Osteoblast (primary cell): ENCODE measurements at places on chromosomes 13 and 19.

- no peak for DNase-seq
- no peak overlapping the region for H3K27ac ChIP-seq
- H3K4me3 ChIP-seq = no peak overlapping the region
- no peaks in the 10 kb centered on the region for H3K27me3 ChIP-seq
- no peaks in the 10 kb centered on the region for H3K4me1 ChIP-seq
Measured at GRCh38 chr13:93180356-93180969, 46.1 kb upstream of the GPC6 start.

GRCh38 chr19:49120325-49120683 lies 960 bp downstream of the PPFIA3 start:
- no peaks in the 10 kb centered on the region for H3K36me3 ChIP-seq
- no peak overlapping the region for H3K4me3 ChIP-seq
- peaks cover 11% of the 10 kb centered on the region for H3K27me3 ChIP-seq
- DNase-seq = peak; percentile 58

- H3K27me3 ChIP-seq = no peaks in the 10 kb centered on the region
- DNase-seq = no peak
- peaks cover 47% of the 10 kb centered on the region for H3K36me3 ChIP-seq
- H3K27ac ChIP-seq = peak overlapping the region; percentile 27
- H3K4me3 ChIP-seq = peak overlapping the region; percentile 96
Measured at GRCh38 chr19:49490287-49491029, 3.0 kb downstream of the RPL13A start.

- H3K4me3 ChIP-seq = peak overlapping the region; percentile 98
- H3K4me1 ChIP-seq = peaks cover 11% of the 10 kb centered on the region
- H3K36me3 ChIP-seq = peaks cover 3% of the 10 kb centered on the region
Measured at GRCh38 chr13:78659732-78660494, 958 bp upstream of the OBI1 start.

DNA sequence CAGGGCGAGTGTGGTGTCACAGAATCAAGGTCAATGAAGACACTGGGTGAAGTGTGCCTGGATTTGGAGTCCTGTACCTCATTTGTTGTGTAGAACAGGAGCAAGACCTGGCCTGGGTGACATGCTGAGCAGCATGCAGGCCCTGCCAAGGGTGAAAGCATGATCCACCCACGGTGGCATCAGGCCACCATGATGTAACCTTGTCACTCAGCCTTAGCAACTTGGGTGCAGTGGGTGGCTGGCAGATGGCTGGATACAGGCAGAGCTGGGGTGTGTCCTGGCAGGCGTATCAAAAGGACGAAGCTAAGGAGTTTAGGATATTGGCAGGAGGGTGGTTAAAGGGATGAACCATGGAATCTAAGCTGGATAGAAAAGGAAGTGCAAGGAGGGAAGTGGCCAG lies 10.3 kb downstream of the THSD1 start:
- no peaks in the 10 kb centered on the region for H3K27me3 ChIP-seq
- no peak for DNase-seq
- H3K36me3 ChIP-seq = peaks cover 13% of the 10 kb centered on the region
- no peak overlapping the region for H3K27ac ChIP-seq
- H3K4me3 ChIP-seq = no peak overlapping the region

GRCh38 chr13:46345398-46345797 lies 41.7 kb downstream of the RUBCNL start:
- H3K27ac ChIP-seq = no peak overlapping the region
- H3K36me3 ChIP-seq = no peaks in the 10 kb centered on the region
- DNase-seq = no peak
- peaks cover 15% of the 10 kb centered on the region for H3K4me1 ChIP-seq
- H3K27me3 ChIP-seq = no peaks in the 10 kb centered on the region

GRCh38 chr13:24741791-24742190 lies 22.2 kb upstream of the RNF17 start:
- no peaks in the 10 kb centered on the region for H3K36me3 ChIP-seq
- H3K4me1 ChIP-seq = no peaks in the 10 kb centered on the region
- H3K27me3 ChIP-seq = peaks cover 5% of the 10 kb centered on the region
- no peak overlapping the region for H3K27ac ChIP-seq
- H3K4me3 ChIP-seq = no peak overlapping the region

- no peaks in the 10 kb centered on the region for H3K27me3 ChIP-seq
- peak; percentile 35 for DNase-seq
- no peak overlapping the region for H3K27ac ChIP-seq
Measured at GRCh38 chr19:53388168-53388567, 6.8 kb upstream of the ZNF765 start.

GRCh38 chr13:91767651-91768050 lies 369.2 kb downstream of the GPC5 start:
- no peaks in the 10 kb centered on the region for H3K27me3 ChIP-seq
- H3K4me3 ChIP-seq = no peak overlapping the region
- no peaks in the 10 kb centered on the region for H3K4me1 ChIP-seq
- DNase-seq = no peak
- no peak overlapping the region for H3K27ac ChIP-seq
- no peaks in the 10 kb centered on the region for H3K36me3 ChIP-seq

DNA sequence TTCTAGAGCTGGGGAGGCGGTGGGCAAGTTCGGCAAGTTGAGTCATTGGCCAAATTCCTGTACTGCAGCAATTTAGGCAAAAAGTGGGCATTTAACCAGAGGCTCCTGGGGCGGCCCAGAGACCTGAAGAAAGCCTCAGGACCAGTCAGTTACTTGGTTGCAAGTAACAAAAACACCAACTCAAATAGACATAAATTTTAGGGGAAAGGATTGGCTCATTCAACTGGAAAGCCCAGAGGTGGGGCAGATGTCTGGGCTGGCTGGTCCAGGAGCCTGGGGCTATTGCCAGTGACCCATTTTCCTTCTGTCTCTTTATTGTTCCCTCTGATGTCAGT lies 97.1 kb downstream of the SIPA1L3 start:
- H3K4me1 ChIP-seq = peaks cover 46% of the 10 kb centered on the region
- H3K27me3 ChIP-seq = no peaks in the 10 kb centered on the region
- no peak for DNase-seq
- H3K4me3 ChIP-seq = peak overlapping the region; percentile 59

DNA sequence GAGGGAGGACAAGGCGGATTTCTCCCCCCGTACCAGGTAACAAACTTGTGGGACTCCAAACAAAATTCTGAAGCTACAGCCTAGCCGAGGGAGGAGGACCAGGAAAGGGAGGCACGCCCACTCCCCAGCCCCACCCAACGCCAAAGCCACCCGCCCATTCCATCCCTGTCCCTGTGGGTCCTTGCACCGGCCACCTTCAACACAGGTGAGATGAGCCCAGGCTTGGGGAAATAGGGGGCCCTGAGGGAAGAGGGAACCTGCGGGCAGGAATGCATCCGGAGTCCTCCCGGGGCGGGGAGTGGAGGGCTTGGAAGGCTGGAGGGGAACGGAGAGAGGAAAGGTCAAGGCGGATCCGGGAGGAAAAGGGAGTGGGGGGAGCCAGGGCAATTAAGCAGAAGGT lies at the start of gene BEST2:
Gene BEST2 (plus strand): TSS at position 157 of the 400 bp plus-strand sequence. CDS start 802 bp downstream, outside the sequence.
- H3K27me3 ChIP-seq = peaks cover 22% of the 10 kb centered on the region
- no peak within 1 kb of the TSS for H3K4me3 ChIP-seq
- peak; percentile 76 for DNase-seq
- H3K27ac ChIP-seq = no peak within 1 kb of the TSS
- peaks cover 14% of the 10 kb centered on the region for H3K4me1 ChIP-seq

GRCh38 chr19:17579661-17580244 lies 24.3 kb downstream of the COLGALT1 start:
- no peaks in the 10 kb centered on the region for H3K4me1 ChIP-seq
- no peak overlapping the region for H3K4me3 ChIP-seq
- H3K27me3 ChIP-seq = no peaks in the 10 kb centered on the region
- H3K36me3 ChIP-seq = peaks cover 61% of the 10 kb centered on the region
- H3K27ac ChIP-seq = no peak overlapping the region
- peak; percentile 91 for DNase-seq

- H3K4me1 ChIP-seq = peaks cover 47% of the 10 kb centered on the region
- H3K27ac ChIP-seq = peak overlapping the region; percentile 98
- H3K36me3 ChIP-seq = no peaks in the 10 kb centered on the region
- peak; percentile 51 for DNase-seq
- H3K4me3 ChIP-seq = peak overlapping the region; percentile 54
Measured at GRCh38 chr13:51643882-51644281, 59.6 kb downstream of the WDFY2 start.

- DNase-seq = peak; percentile 95
- no peaks in the 10 kb centered on the region for H3K4me1 ChIP-seq
- H3K4me3 ChIP-seq = no peak overlapping the region
- no peaks in the 10 kb centered on the region for H3K36me3 ChIP-seq
Measured at GRCh38 chr19:4352701-4353121, 9.3 kb downstream of the MPND start.

GRCh38 chr13:47858042-47859025 lies 142.7 kb downstream of the SUCLA2 start:
- H3K4me1 ChIP-seq = peaks cover 10% of the 10 kb centered on the region
- no peak overlapping the region for H3K4me3 ChIP-seq
- H3K36me3 ChIP-seq = no peaks in the 10 kb centered on the region

GRCh38 chr13:79404361-79404760 lies 1.7 kb downstream of the RBM26 start:
- H3K27me3 ChIP-seq = no peaks in the 10 kb centered on the region
- no peak for DNase-seq
- peak overlapping the region; percentile 21 for H3K27ac ChIP-seq
- H3K4me1 ChIP-seq = peaks cover 37% of the 10 kb centered on the region
- H3K4me3 ChIP-seq = peak overlapping the region; percentile 80

- no peaks in the 10 kb centered on the region for H3K4me1 ChIP-seq
- H3K27ac ChIP-seq = no peak overlapping the region
- H3K36me3 ChIP-seq = peaks cover 45% of the 10 kb centered on the region
- no peak for DNase-seq
- H3K27me3 ChIP-seq = no peaks in the 10 kb centered on the region
- H3K4me3 ChIP-seq = no peak overlapping the region
Measured at GRCh38 chr19:34490141-34490766, 8.7 kb downstream of the WTIP start.

- no peaks in the 10 kb centered on the region for H3K36me3 ChIP-seq
- H3K4me1 ChIP-seq = peaks cover 18% of the 10 kb centered on the region
- H3K27me3 ChIP-seq = no peaks in the 10 kb centered on the region
- DNase-seq = peak; percentile 41
Measured at GRCh38 chr13:35720290-35720689, 243.8 kb upstream of the MAB21L1 start.

GRCh38 chr13:28792992-28793391 lies 27.1 kb upstream of the MTUS2 start:
- H3K27me3 ChIP-seq = peaks cover 3% of the 10 kb centered on the region
- DNase-seq = peak; percentile 81
- H3K4me3 ChIP-seq = no peak overlapping the region
- H3K27ac ChIP-seq = no peak overlapping the region
- peaks cover 13% of the 10 kb centered on the region for H3K4me1 ChIP-seq

DNA sequence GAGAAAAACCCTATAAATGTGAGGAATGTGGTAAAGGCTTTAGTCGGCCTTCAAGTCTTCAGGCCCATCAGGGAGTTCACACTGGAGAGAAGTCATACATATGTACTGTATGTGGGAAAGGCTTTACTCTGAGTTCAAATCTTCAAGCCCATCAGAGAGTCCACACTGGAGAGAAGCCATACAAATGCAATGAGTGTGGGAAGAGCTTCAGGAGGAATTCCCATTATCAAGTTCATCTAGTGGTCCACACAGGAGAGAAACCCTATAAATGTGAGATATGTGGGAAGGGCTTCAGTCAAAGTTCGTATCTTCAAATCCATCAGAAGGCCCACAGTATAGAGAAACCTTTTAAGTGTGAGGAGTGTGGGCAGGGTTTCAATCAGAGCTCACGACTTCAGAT lies 11.7 kb downstream of the ZNF226 start:
- DNase-seq = no peak
- no peaks in the 10 kb centered on the region for H3K27me3 ChIP-seq
- H3K27ac ChIP-seq = no peak overlapping the region
- peaks cover 54% of the 10 kb centered on the region for H3K36me3 ChIP-seq
- H3K4me1 ChIP-seq = no peaks in the 10 kb centered on the region

DNA sequence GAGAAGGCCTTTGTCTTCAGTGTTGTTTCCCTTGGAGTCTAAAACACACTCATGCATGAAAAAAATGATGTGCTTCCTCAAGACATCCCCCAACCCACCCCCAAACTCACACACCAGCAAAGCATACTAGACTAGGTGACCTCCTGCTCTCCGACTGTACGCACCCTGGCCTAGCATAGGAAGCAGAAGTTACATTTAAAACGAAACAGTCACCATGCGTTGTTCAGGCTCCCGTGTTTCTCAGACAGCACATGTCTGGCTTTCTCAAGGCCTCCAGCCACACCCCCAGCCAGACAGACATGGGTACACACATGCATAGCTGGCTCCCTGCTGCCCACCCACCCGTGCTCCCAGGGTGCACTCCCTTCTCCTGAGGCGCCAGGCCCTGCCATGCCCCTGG lies 28.7 kb upstream of the C1QTNF9 start:
- no peaks in the 10 kb centered on the region for H3K4me1 ChIP-seq
- H3K27me3 ChIP-seq = no peaks in the 10 kb centered on the region
- H3K4me3 ChIP-seq = no peak overlapping the region
- no peak overlapping the region for H3K27ac ChIP-seq

- H3K36me3 ChIP-seq = peaks cover 8% of the 10 kb centered on the region
- peak; percentile 99 for DNase-seq
- peaks cover 28% of the 10 kb centered on the region for H3K4me1 ChIP-seq
- peak overlapping the region; percentile 92 for H3K4me3 ChIP-seq
- H3K27ac ChIP-seq = peak overlapping the region; percentile 100
Measured at GRCh38 chr19:42268142-42268703, 829 bp upstream of the CIC start.

GRCh38 chr13:99911069-99911964 lies 60.2 kb downstream of the ZIC5 start:
- DNase-seq = no peak
- H3K36me3 ChIP-seq = no peaks in the 10 kb centered on the region
- H3K4me1 ChIP-seq = no peaks in the 10 kb centered on the region
- H3K4me3 ChIP-seq = no peak overlapping the region

DNA sequence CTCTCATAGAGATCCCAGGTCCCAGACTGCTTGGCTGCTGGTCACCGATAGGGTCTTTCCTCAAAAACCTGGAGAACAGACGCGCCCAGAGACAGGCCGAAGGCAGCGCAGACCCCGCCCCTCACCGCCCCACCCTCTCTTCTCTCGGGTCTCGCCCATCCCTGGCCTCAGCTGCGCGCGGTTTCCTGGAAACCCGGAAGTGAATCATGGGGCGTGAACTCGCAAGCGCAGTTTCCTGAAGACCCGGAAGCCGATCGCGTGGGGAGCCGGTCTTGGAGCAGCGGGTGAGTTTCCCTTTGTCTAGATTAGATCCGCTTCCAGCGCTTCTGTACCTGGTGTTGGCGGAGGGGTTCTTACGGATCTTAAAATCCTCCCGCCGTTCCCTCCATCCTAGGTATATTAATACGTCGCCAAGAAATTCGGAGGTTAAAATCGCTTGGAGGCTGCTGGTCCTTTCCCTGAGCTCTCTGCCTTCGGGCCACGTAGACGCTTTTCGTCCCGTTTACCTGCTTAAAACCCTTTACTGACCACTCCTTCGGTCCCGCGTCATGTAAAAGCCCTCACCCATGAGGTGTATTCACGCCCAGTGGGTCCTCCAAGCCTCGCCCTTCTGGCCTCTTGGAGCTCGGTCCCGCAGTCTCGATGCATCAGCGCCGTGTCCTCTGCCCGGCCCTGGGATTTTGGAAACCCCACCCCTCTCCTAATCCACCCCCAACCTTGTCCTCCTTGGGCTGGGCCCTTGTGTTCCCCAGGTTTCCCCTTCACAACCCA lies at the start of gene ZNF578:
Gene ZNF578 (plus strand): TSS at position 230 of the 771 bp plus-strand sequence. CDS start 48,293 bp downstream, outside the sequence.
- no peaks in the 10 kb centered on the region for H3K27me3 ChIP-seq
- peak within 1 kb of the TSS; percentile 50 for H3K27ac ChIP-seq
- peak; percentile 98 for DNase-seq
